ENCODE measurements at places on chromosomes 6 and 20.
A peak's percentile ranks its signal among the peaks of the same experiment; 100 is the strongest.

GRCh38 chr20:33475381-33476152, 14.3 kb upstream of the CBFA2T2 start:
- DNase-seq, result no peak

DNA sequence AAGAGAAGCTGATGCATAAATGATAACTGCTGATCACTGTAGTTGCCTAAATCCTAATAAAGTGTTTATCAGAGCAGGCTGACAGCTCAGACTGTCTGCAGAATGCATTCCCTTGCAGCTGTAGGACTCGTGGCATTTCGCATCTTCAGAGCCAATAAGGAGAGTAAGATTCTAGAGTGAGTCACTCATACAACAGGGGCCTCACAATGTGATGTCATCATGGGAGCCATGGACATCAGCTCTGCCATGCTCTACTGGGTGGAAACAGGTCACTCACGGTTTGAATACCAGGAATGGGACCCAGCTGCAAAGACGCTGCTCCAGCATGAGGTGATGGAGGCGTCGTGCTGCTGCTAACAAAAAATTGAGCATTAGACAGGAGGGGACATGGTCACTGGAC, 7.4 kb downstream of the FAM209B start:
- no peak for DNase-seq

GRCh38 chr6:124694139-124694705, 268.0 kb upstream of the RNF217 start:
- DNase-seq, result no peak

DNA sequence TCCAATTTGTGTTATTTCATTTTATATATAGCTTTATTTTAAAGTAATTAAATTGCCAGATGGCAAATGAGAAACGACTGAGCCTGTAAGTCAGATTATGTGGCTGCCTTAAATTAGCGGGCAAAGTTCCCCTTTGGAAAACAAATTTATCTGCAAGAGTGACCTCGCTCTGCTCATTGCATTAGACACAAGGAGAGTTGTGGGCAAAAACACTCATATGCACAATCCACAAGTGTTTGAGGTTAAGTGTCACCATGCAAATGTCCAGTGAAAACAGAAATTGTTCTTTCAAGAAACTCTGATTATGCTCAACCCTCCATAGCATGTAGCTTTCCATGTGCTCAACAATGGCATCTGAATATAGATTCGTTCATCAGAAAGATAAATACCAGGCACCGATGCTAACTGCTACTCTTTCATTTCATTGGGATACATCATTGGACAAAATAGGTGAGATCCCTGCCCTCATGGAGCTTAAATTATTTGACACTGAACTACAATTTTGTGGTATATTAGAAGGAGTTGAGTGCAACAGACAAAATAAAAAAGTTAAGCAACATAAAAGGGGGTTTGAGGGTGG, 1.7 kb upstream of the NHSL1 start:
- no peak for DNase-seq

DNA sequence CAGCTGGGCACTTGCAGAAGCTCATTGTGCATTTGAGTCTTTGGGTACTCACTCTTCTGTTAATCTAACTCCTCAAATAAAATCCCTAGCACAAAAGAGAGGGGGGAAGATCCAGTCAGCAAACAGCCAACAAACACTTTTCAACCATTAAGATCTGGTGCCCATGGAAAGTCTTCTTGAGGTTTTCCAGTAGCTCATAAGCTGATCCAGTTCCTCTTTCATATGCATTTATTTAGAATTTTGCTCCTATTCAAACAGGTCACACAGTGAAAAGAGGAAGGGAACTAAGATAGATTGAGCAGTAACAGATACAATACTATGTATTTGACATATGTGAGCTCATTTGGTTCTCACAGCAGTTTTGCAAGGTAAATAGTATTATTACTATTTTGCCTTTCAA, 38.6 kb downstream of the HLA-DPB1 start:
- DNase-seq, result peak; percentile 33

- DNase-seq, result no peak
Measured at GRCh38 chr6:30610065-30610464, 7.0 kb downstream of the PPP1R10 start.

DNA sequence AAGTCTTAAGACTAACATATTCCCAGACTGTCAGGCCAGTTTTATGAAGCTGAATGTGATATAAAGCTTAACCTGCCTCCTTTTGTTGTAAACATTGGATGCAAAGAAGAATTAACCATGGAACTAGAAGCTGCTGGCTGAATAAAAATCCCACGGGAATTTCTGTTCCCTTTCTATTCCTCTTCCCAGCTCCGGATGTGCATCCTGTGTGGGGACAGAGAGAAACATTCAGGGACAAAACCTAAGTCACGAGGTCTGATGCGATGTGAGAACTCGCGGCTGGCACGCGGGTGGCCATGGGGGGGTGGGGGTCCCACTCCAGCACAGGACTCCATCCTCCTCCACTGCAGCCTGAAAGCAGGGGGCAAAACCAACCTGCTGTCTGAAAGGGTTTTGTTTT, 32.2 kb downstream of the RAMACL start:
- no peak for DNase-seq

GRCh38 chr6:150004101-150004782, 21.1 kb downstream of the RAET1L start:
- peak; percentile 75 for DNase-seq

Measured in stimulated activated naive B cell treated with anti-CD40 and anti-IgM and Interleukin-4, amounts not matched to agents 10 μg/mL and 1 μg/mL and 100 μg/mL, for 72 hours (primary cell).